ENCODE measurements at places on chromosomes 11 and 22.

GRCh38 chr11:111124724-111125123 lies 120.8 kb upstream of the POU2AF2 start:
- DNase-seq, result no peak

DNA sequence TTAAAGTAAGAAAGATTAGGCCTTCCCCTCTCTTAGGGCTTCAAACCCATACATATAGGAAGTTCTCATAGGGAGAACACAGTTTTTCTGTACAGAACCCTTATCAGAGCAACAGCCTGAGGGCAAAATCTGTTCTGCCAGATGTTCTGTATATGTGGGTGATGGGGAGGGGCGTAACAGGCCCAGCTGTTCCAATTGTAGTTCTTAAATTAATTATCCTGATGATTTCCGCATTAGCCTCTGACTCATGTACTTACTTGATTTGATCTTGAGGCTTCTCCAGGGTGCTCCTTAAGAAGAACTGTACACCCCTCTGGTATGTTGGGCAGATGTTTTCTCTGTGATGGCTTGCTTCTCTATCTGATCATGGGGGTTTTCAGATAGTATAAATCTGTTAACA lies 123.1 kb upstream of the C11orf87 start:
- no peak for DNase-seq

- no peak for DNase-seq
Measured at GRCh38 chr22:28429711-28430110, 249.9 kb downstream of the TTC28 start.

DNA sequence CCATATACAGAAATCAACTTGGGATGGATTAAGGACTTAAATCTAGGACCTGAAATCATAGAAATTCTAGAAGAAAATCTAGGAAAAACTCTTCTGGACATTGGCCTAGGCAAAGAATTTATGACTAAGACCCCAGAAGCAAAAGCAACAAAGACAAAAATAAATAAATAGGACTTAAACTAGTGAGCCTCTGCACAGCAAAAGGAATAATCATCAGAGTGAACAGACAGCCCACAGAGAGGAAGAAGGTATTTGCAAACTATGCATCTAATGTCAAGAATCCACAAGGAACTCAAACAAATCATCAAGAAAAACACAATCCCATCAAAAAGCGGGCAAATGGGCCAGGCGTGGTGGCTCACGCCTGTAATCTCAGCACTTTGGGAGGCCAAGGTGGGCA lies 32.4 kb downstream of the TTC28 start:
- DNase-seq, result no peak

- DNase-seq, result no peak
Measured at GRCh38 chr11:74018331-74019005, 9.6 kb upstream of the UCP3 start.

DNA sequence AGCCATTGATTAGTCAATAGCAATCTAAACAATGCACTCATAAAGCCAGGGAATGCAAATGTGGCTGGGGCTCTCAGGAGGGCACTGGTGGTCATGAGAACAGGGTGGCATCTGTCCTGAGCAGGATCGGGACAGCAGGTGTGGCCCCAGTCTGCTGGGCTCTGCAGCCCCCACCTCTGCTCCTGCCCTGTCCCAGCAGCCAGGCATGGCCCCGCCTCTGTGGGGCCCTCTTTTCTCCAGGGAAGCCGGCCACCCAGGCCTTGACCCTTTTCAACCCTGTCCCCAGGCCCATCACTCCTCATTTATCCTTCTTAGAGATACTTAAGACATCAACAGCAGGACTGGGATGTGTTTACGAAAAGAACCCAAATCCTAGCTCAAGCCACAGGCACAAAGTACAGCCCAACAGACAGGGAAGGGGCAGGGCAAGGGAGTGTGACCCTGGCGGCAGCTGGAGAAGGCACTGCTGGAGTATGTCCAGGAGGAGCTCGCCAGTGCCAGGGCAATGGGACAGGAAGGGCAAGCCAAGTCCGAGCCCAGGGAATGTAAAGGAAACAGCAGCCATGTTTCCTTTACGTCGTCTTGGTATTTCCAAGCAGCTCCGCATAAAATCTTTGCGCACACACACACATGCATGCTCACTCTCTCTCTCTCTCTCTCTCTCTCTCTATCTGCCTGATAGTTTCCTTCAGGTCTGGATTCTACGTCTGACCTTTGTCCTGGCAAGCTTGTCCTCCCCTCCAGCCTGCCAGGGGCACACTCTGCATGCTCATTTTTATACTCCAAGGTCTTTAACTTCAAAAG lies 59.9 kb downstream of the DGCR2 start:
- no peak for DNase-seq

DNA sequence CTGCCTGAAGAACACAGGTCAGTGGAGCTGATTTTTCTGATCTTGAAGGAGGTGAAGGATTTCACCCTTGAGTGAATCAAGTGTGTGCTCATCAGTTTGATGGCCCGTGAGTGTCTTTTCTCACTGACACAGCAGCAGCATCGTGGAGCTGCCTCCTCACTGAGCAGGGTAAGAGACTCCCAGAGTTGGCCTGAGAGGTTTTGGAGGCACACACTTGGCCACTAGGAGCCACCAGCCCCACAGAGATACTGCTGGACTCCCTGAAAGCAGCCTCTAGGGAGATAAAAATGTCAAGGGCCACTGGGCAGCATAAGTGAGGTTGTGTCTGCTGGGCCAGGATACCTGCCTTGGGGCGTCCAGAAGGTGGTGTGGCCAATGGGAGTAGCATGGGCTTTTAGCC lies 245.4 kb downstream of the GRIK4 start:
- no peak for DNase-seq

- no peak for DNase-seq
Measured at GRCh38 chr11:88666364-88666763, 328.8 kb upstream of the CTSC start.

Measured in activated CD4-positive, alpha-beta T cell treated with anti-CD3 and anti-CD28 coated beads, Interleukin-2, amount 10 ng/mL, durations not matched to agents 7 days and 5 days (primary cell).